ENCODE measurements at places on chromosomes 11 and 22. TPM values are rescaled to one million over a fixed set of nuclear protein-coding genes. Genes with fewer than 3 reads are reported as not detected.
A peak's percentile ranks its signal among the peaks of the same experiment; 100 is the strongest.

APOA4 gene
- not detected for total RNA-seq

- H3K27ac ChIP-seq: no peak overlapping the region
- DNase-seq: no peak
- no peaks in the 10 kb centered on the region for H3K27me3 ChIP-seq
- H3K4me1 ChIP-seq: no peaks in the 10 kb centered on the region
- H3K36me3 ChIP-seq: no peaks in the 10 kb centered on the region
- no peak overlapping the region for H3K4me3 ChIP-seq
Observed at GRCh38 chr11:6206456-6207180, 1.3 kb downstream of the C11orf42 start.

DNA sequence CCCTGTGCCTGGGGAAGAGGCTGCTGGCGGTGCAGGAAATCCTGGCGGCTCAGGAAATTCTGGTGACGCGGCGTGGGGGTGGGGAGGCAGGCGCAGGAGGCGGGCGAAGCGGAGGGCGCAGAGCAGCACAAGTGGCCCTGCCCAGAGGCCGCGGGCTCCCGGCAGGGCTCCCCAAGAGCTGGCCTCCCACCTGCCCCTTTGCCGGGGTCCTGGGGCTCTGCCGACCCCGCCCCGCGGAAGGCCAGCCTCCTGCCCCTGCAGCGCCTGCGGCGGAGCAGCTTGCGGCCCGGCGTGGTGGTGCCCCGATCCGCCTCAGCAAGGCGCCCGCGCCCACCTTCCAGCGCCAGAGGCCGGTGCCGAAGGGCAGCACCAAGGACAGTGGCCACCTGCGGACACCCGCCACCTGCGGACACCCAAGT lies 100.2 kb upstream of the OR4C13 start:
- H3K4me3 ChIP-seq: no peak overlapping the region
- no peaks in the 10 kb centered on the region for H3K36me3 ChIP-seq
- no peak overlapping the region for H3K27ac ChIP-seq

GRCh38 chr11:123363556-123363955 lies 66.5 kb upstream of the GRAMD1B start:
- H3K27ac ChIP-seq: no peak overlapping the region
- H3K4me3 ChIP-seq: no peak overlapping the region
- no peaks in the 10 kb centered on the region for H3K4me1 ChIP-seq
- no peak for DNase-seq
- H3K36me3 ChIP-seq: no peaks in the 10 kb centered on the region
- H3K27me3 ChIP-seq: no peaks in the 10 kb centered on the region

- H3K27ac ChIP-seq: no peak overlapping the region
- no peaks in the 10 kb centered on the region for H3K36me3 ChIP-seq
- H3K27me3 ChIP-seq: no peaks in the 10 kb centered on the region
- H3K4me3 ChIP-seq: no peak overlapping the region
Observed at GRCh38 chr11:92082652-92083051, 142.0 kb upstream of the FAT3 start.

DNA sequence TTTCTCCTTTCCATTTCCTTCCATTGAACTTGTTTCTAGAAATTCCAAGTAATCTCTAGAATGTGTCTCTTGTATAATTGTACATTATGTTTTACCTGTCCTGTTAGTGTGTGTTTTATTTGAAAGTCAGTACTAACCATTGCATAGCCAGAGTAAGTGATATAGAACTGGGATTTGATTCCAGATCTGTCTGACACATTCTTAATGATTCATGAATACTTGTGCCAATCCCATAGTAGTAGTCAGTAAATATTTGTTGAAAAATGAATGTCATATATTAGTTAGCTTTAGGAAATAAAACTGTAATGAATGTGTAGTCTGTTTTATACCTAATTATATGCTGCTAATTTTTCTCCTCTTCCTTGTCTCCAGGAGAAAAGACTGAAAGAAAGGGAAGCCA lies 186.9 kb downstream of the DDX10 start:
- no peak overlapping the region for H3K27ac ChIP-seq
- H3K4me1 ChIP-seq: no peaks in the 10 kb centered on the region
- H3K4me3 ChIP-seq: no peak overlapping the region
- no peak for DNase-seq

GRCh38 chr22:19448739-19449421 lies 1.4 kb upstream of the C22orf39 start:
- H3K4me1 ChIP-seq: no peaks in the 10 kb centered on the region
- H3K36me3 ChIP-seq: no peaks in the 10 kb centered on the region
- no peak for DNase-seq
- no peak overlapping the region for H3K4me3 ChIP-seq
- no peak overlapping the region for H3K27ac ChIP-seq

DNA sequence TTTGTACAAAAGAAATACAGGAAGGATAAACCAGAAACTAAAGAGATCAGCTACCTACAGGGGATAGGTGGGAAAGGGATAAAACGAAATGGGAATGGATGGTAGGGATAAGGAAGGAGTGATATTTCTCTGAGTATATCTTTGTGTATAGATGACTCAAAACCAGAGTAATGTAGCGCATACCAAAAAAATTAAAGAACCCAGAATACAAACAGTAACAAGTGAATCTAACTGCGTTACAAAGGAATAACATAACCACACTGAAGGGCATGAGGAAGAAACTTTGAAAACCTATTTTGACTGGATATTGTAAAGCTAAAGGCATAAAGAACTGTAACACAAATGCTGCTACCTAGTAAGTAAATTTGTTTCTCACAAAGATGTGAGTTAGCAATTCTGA lies 37.9 kb downstream of the MAPK1 start:
- H3K4me3 ChIP-seq: no peak overlapping the region
- no peaks in the 10 kb centered on the region for H3K4me1 ChIP-seq
- H3K27me3 ChIP-seq: no peaks in the 10 kb centered on the region
- DNase-seq: no peak

DNA sequence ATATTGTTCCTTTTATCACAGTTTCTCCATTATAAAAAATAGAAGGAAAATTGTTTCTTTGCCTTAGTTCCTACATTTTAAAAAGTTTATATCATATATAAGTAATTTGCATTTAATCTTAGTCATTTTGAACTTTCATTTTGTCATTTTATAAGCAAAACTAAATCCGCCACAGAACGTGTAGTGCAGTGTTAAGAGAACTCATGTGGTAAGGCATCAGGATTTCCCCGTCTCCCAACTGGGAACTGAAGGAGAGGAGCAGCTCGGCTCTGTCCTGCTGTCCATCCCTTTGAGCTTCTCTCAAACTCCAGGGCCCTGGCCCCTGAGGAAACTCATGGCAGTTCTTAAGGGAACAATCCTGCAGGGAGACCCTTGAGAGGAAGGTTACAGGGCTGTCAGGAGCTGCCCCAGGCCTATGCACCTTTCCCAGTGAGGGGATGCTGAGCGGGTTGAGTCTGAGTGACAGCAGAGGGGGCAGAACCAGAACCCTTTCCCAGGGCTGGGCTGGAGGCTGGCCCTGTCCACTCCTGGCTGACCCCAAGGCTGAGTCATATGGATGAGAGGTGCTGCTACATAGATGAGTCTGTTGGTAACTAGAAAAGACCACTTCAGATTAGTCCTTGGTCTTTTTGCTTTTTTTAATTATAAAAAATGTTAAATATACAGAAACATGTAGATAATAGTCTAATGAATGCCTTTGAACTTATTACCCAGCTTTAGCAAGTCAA lies 333.1 kb downstream of the TBC1D22A start:
- H3K4me3 ChIP-seq: no peak overlapping the region
- H3K4me1 ChIP-seq: no peaks in the 10 kb centered on the region
- no peak overlapping the region for H3K27ac ChIP-seq
- H3K36me3 ChIP-seq: no peaks in the 10 kb centered on the region
- no peak for DNase-seq

GRCh38 chr22:44668190-44668885 lies 33.7 kb upstream of the PRR5 start:
- H3K4me1 ChIP-seq: peaks cover 9% of the 10 kb centered on the region
- peak overlapping the region; percentile 27 for H3K4me3 ChIP-seq
- peak overlapping the region; percentile 75 for H3K27ac ChIP-seq
- no peaks in the 10 kb centered on the region for H3K27me3 ChIP-seq
- DNase-seq: no peak

DNA sequence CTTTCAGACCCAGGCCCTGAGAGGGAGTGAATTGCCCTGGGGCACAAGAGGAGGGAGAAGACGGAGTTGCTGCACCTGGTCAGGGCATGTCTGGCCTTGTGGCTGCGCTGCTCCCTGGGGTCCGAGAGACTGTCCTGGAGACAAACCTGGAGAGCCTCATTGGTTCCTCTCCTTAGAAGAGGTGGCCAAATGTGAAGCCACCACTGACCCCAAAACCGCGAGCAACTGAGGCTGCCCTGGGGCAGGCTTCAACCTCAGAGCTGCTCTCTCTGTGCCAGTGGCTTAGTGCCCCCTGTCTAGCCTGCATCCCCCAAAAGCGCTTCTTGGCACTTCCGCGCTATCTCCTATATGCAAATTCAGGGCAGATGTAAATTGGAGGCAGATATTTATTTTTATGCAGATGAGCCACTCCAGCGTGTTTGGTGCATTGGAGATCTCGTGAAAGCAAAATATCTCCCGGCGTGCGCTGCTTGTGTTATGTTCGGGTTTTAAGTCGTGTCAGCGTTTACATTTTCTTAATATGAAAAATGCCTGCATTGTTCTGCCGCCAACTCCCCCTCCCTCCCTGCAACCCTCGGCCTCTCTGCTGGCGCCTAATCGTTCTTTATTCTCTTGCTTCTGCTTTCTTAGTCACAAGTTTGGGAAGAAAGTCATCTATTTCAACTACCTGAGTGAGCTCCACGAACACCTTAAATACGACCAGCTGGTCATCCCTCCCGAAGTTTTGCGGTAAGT lies 69.5 kb downstream of the ARHGAP8 start:
- H3K27me3 ChIP-seq: no peaks in the 10 kb centered on the region
- no peaks in the 10 kb centered on the region for H3K36me3 ChIP-seq
- no peak for DNase-seq
- H3K4me1 ChIP-seq: no peaks in the 10 kb centered on the region
- no peak overlapping the region for H3K27ac ChIP-seq

- no peaks in the 10 kb centered on the region for H3K4me1 ChIP-seq
- H3K36me3 ChIP-seq: no peaks in the 10 kb centered on the region
- no peaks in the 10 kb centered on the region for H3K27me3 ChIP-seq
- H3K27ac ChIP-seq: no peak overlapping the region
Observed at GRCh38 chr22:24384131-24384530, 43.3 kb upstream of the ADORA2A start.

- no peak overlapping the region for H3K4me3 ChIP-seq
- no peaks in the 10 kb centered on the region for H3K36me3 ChIP-seq
- no peak overlapping the region for H3K27ac ChIP-seq
- H3K4me1 ChIP-seq: no peaks in the 10 kb centered on the region
Observed at GRCh38 chr11:110818032-110818687, 105.9 kb upstream of the ARHGAP20 start.
